ENCODE measurements at places on chromosomes 1 and 21.

DNA sequence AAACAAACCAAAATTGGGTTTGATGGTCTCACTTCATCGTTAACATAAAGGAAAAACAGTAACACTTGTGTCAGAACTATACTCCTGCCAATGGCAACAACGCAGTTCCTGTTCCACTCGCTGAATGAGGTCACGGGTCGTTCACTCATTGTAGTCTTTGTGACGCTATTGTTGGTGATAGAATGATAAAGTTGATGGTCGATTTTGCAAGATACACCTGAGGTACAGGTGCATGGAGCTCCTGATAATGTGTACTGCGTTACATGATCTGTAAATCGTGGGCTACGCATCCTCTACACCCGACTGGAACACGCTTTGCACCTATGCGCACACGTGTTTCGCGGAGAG, 391 bp upstream of the CENPS start:
- no peak for DNase-seq

- peak; percentile 72 for DNase-seq
Measured at GRCh38 chr21:42009018-42009830, 936 bp downstream of the ZBTB21 start.

- DNase-seq: no peak
Measured at GRCh38 chr1:173573596-173573995, 29.3 kb downstream of the SLC9C2 start.

- no peak for DNase-seq
Measured at GRCh38 chr1:166972826-166973225, 2.5 kb downstream of the ILDR2 start.

GRCh38 chr1:225651376-225651871, 1.5 kb downstream of the ENAH start:
- DNase-seq: no peak

- DNase-seq: no peak
Measured at GRCh38 chr21:20163167-20163566, 835.0 kb upstream of the NCAM2 start.
